ENCODE measurements at places on chromosomes 16 and 17. TPM values are rescaled to one million over a fixed set of nuclear protein-coding genes. Genes with fewer than 3 reads are reported as not detected.
A peak's percentile ranks its signal among the peaks of the same experiment; 100 is the strongest.

The NDRG4 gene
- 31.0 TPM for total RNA-seq

The KRTAP3-2 gene
- not detected for total RNA-seq

The PRSS53 gene
- 4.5 TPM for total RNA-seq

The CLEC19A gene
- not detected for total RNA-seq

The HOXB9 gene
- 1.1 TPM for total RNA-seq

- DNase-seq, result no peak
Measured at GRCh38 chr16:555528-556473, 4.4 kb upstream of the PRR35 start.

- DNase-seq, result peak; percentile 79
Measured at GRCh38 chr17:66353937-66354401, 51.6 kb downstream of the PRKCA start.

GRCh38 chr17:47812146-47812920 is 9.3 kb downstream of the OSBPL7 start:
- no peak for DNase-seq

DNA sequence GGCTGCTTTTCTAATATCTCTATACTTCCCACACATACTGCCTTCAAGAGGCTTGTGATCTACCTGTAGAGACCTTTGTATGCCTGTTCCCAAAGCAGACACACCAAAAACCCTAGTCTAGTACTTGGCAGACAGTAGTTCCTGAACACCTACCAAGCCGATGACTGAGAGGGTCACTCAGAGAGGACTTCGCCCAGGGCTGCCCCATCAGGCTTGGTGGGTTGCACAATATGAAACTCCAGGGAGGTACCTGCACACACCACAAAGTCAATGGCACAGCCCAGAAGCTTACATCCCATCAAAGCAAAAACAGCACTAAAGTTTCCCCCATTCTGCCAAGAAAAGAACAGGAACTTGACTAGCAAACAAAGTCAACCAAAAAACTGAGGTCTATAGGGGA is 30.3 kb downstream of the ASPA start:
- no peak for DNase-seq

- DNase-seq, result peak; percentile 54
Measured at GRCh38 chr17:5516060-5516792, 29.9 kb downstream of the MIS12 start.

Data from endothelial cell of umbilical vein (primary cell).